Aorta (tissue), 5 donors: ENCODE measurements at places on chromosomes 3 and 15. TPM values are rescaled to one million over a fixed set of nuclear protein-coding genes. Genes with fewer than 3 reads are reported as not detected.

- no peaks in the 10 kb centered on the region for H3K4me1 ChIP-seq
- no peaks in the 10 kb centered on the region for H3K27me3 ChIP-seq
- no peak overlapping the region for H3K27ac ChIP-seq
Observed at GRCh38 chr3:191047930-191048329, 151.1 kb upstream of the OSTN start.

DNA sequence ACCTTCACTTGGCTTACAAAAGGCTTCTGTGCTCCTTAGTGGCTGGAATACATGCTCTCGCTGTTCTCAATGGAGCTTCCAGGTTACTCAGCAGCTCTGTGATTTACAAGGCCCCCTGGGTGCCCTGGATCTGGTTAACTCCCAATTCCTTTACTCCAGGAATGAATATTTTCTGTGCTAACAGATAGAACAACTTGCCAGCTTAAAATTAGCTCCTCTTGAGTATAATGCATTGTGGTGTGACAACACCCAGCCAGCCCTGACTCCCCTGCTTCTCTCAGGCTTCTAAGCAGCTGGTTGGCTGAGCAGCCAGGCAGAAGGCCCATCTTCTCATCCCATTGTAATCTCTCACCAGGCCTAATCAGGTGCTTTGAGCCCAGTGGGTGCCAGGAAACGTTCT, 246.4 kb downstream of the ALCAM start:
- H3K36me3 ChIP-seq = no peaks in the 10 kb centered on the region
- H3K4me3 ChIP-seq = no peak overlapping the region
- no peak for DNase-seq
- H3K4me1 ChIP-seq = no peaks in the 10 kb centered on the region

DNA sequence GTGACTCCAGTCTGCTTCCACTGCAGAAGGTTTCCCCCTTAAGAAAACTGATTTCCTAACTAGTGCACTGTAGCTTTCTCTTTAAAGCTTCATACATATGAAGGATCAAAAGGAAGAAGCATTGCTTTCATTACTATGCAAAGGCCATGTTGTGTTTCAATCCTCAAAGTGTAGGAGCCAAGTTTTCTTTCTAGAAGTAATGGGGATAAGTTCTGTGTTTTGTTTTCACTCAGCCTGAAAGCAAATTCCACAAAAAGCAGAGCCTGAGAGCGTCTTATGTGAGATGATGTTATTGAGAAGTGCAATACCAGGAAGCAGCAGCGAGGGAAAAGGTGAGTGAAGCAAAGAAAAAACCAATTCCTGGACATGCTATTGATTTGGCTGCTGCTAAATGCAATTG, 99.7 kb downstream of the GMNC start:
- no peak overlapping the region for H3K27ac ChIP-seq
- DNase-seq = no peak
- H3K4me1 ChIP-seq = no peaks in the 10 kb centered on the region
- H3K27me3 ChIP-seq = no peaks in the 10 kb centered on the region

GRCh38 chr15:39946862-39947261, 12.9 kb downstream of the EIF2AK4 start:
- H3K4me3 ChIP-seq = no peak overlapping the region
- no peak overlapping the region for H3K27ac ChIP-seq
- no peaks in the 10 kb centered on the region for H3K4me1 ChIP-seq
- no peaks in the 10 kb centered on the region for H3K27me3 ChIP-seq
- no peak for DNase-seq

- H3K4me3 ChIP-seq = no peak overlapping the region
- H3K27ac ChIP-seq = no peak overlapping the region
- H3K4me1 ChIP-seq = no peaks in the 10 kb centered on the region
- H3K27me3 ChIP-seq = no peaks in the 10 kb centered on the region
- no peaks in the 10 kb centered on the region for H3K36me3 ChIP-seq
Observed at GRCh38 chr3:28376424-28376823, 27.8 kb upstream of the AZI2 start.

GRCh38 chr3:157131861-157132260, 28.1 kb downstream of the CCNL1 start:
- H3K27me3 ChIP-seq = no peaks in the 10 kb centered on the region
- H3K4me1 ChIP-seq = no peaks in the 10 kb centered on the region
- DNase-seq = no peak
- no peaks in the 10 kb centered on the region for H3K36me3 ChIP-seq
- H3K27ac ChIP-seq = no peak overlapping the region
- no peak overlapping the region for H3K4me3 ChIP-seq

DNA sequence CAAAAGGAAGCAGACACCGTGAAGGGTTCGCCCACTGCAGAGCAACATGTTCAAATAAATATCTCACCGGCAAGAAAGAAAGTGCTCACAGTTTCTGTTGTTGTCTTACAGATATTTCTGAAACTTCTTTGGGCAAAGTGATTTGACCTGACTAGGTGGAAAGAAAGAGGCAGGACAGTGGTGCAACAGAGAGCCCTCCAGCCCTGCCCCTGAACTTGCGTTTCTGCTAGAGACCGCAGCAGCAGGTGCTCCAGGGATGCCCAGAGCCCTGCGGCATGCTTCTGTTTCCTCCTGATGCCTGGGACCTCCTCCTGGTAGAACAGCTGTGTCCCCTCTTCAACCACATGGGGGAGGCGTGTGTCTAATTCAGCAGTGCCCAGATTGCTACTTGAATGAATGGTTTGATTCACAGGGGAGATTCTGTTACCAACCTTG, 123.4 kb downstream of the ATP10A start:
- H3K27ac ChIP-seq = peak overlapping the region; percentile 56
- H3K4me3 ChIP-seq = no peak overlapping the region

- H3K27me3 ChIP-seq = no peaks in the 10 kb centered on the region
- peaks cover 6% of the 10 kb centered on the region for H3K4me1 ChIP-seq
- H3K36me3 ChIP-seq = peaks cover 9% of the 10 kb centered on the region
- DNase-seq = no peak
- H3K27ac ChIP-seq = peak overlapping the region; percentile 81
Observed at GRCh38 chr3:37510755-37511154, 336.4 kb upstream of the LRRFIP2 start.

ABTB1 gene
- total RNA-seq = 49.8 TPM

DNA sequence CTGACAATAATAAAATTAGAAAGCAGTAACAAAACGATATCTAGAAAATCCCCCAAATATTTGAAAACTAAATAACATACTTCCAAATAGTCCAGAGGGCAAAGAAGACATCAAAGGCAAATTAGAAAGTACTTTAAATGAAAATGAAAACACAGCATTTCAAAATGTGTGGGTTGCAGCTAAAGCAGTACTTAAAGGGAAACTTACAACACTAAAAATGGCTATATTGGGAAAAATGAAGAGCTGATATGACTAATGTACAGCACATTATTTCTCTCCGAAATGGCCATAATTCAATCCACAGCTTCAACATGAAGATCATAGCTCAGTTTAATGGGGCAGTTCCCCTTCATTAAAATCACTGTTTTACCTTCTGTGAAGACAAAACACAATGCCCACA, 71.9 kb downstream of the FBXL22 start:
- no peak overlapping the region for H3K4me3 ChIP-seq
- H3K4me1 ChIP-seq = no peaks in the 10 kb centered on the region
- DNase-seq = no peak
- no peaks in the 10 kb centered on the region for H3K27me3 ChIP-seq
- peaks cover 6% of the 10 kb centered on the region for H3K36me3 ChIP-seq

- DNase-seq = no peak
- H3K27me3 ChIP-seq = no peaks in the 10 kb centered on the region
- H3K4me1 ChIP-seq = no peaks in the 10 kb centered on the region
- H3K4me3 ChIP-seq = no peak overlapping the region
- no peaks in the 10 kb centered on the region for H3K36me3 ChIP-seq
Observed at GRCh38 chr3:72789786-72790185, 58.5 kb downstream of the SHQ1 start.

- peaks cover 4% of the 10 kb centered on the region for H3K4me1 ChIP-seq
- H3K27me3 ChIP-seq = no peaks in the 10 kb centered on the region
- DNase-seq = no peak
- H3K36me3 ChIP-seq = no peaks in the 10 kb centered on the region
- H3K27ac ChIP-seq = no peak overlapping the region
Observed at GRCh38 chr3:193680220-193680619, 87.2 kb downstream of the OPA1 start.

GOLGA6A gene
- total RNA-seq = not detected

DNA sequence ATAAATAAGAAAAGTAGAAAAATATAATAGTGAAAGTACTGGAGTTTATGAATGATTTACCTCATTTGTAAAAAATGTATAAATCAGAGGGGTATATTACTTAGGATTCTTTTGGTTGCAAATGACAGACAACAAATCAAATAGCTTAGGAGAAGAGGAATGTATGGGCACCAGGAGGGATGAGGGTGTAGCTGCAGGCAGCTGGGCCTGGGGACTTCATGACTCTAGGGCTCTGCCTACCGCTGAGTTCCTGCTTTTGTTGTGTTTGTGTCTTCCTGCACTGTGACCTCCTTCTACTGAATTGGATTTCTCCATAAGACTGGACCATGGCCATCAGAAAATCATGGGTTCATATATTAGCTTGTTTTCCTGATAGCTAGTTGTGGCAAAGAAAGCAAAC, 27.9 kb upstream of the PDE8A start:
- H3K36me3 ChIP-seq = no peaks in the 10 kb centered on the region
- no peak overlapping the region for H3K27ac ChIP-seq
- no peak overlapping the region for H3K4me3 ChIP-seq
- DNase-seq = no peak

CCDC9B gene
- total RNA-seq = 59.6 TPM

DNA sequence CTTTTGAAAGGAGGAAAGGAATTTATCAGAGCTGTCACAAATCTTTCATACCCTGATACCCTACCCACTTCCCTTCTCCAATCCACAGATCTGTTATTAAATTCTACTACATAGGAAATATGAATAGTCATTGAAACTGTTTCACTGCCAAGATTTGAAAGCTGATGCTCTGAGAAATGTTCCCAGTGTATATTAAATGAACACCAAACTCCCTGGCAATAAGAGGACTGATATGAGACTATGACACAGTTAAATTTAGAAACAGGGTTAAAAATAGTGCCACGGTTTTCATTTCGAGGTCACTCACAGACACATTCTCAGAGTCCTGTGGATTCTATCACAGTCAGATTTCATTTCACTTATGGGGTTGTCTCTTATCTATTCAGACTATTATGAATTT, 27.2 kb upstream of the GBE1 start:
- DNase-seq = no peak
- H3K27me3 ChIP-seq = no peaks in the 10 kb centered on the region
- no peaks in the 10 kb centered on the region for H3K36me3 ChIP-seq
- no peak overlapping the region for H3K27ac ChIP-seq

DNA sequence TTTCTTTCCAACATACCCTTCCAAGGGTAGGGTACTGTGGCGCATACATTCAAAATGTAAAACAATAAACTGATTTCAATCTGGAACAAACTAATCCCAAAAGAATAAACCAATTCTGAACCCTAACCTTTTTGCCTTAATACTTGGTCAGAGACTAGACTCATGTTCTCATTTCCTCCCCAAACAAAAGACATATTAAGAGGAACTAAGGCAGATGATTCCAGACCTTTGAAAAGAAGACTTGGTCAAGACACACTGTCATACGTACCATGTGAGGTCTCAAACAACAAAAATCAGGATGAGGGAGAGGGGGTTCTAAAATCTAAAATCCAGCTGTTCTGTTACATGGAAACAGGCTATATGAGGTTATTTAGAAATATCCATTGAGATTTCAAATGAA, 102.1 kb downstream of the RFTN1 start:
- H3K4me3 ChIP-seq = no peak overlapping the region
- DNase-seq = no peak
- no peaks in the 10 kb centered on the region for H3K27me3 ChIP-seq
- H3K4me1 ChIP-seq = no peaks in the 10 kb centered on the region
- no peaks in the 10 kb centered on the region for H3K36me3 ChIP-seq
- no peak overlapping the region for H3K27ac ChIP-seq

DNA sequence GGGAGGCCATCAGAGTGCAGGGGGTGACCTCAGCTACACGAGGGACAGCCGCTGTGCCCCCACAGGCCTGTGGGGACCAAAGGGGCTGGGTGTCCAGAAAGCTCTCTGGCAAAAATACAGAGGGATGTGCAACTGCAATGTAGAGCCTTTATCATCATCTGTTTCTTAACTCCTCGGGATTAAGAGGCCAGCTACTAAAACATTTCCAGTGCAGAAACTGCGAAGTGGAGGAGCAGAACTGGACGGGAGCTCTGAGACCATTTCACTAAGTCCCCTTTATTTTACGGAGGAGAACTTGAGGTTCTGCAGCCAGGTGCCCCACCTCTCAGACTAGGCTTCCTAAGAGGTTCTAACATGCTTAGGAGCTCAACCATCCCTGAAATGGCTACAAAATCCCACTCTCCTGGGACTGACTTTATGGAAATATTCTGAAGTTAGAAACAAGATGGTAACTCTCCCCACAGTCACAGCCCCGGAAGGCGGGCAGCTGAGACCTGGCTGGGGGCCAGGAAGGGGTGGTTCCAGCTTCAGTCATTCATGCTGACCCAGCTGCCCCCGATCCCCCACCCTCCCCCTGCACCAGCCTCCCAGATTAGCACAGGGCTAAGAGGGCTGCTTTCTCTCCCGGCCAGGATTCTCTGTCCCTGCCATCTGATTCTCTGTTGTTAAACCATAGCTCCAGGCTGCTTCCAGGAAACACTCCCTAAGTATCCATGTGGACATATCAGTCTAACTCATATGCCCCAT, 40.3 kb downstream of the UMPS start:
- peaks cover 2% of the 10 kb centered on the region for H3K4me1 ChIP-seq
- DNase-seq = peak; percentile 81
- no peak overlapping the region for H3K4me3 ChIP-seq
- H3K27me3 ChIP-seq = no peaks in the 10 kb centered on the region

ZNF660 gene
- total RNA-seq = 8.1 TPM

PFN2 gene
- total RNA-seq = 115 TPM

GRCh38 chr3:65177960-65178376, 490.2 kb upstream of the ADAMTS9 start:
- H3K4me1 ChIP-seq = peaks cover 5% of the 10 kb centered on the region
- no peak overlapping the region for H3K27ac ChIP-seq

- no peak overlapping the region for H3K27ac ChIP-seq
- H3K36me3 ChIP-seq = peaks cover 11% of the 10 kb centered on the region
- H3K4me3 ChIP-seq = no peak overlapping the region
- H3K27me3 ChIP-seq = no peaks in the 10 kb centered on the region
- H3K4me1 ChIP-seq = no peaks in the 10 kb centered on the region
Observed at GRCh38 chr3:51588724-51589123, 50.2 kb downstream of the RAD54L2 start.

GRCh38 chr3:2061360-2061759, 37.3 kb upstream of the CNTN4 start:
- no peaks in the 10 kb centered on the region for H3K36me3 ChIP-seq
- H3K4me1 ChIP-seq = no peaks in the 10 kb centered on the region
- no peak overlapping the region for H3K27ac ChIP-seq
- H3K4me3 ChIP-seq = no peak overlapping the region
- DNase-seq = no peak
